ENCODE measurements at places on chromosomes 2 and 18. TPM values are rescaled to one million over a fixed set of nuclear protein-coding genes. Genes with fewer than 3 reads are reported as not detected.
A peak's percentile ranks its signal among the peaks of the same experiment; 100 is the strongest.

- DNase-seq = no peak
Measured at GRCh38 chr2:96768083-96768561, 7.4 kb downstream of the CNNM4 start.

GRCh38 chr2:215728504-215729065, 284.8 kb downstream of the MREG start:
- DNase-seq = no peak

DNA sequence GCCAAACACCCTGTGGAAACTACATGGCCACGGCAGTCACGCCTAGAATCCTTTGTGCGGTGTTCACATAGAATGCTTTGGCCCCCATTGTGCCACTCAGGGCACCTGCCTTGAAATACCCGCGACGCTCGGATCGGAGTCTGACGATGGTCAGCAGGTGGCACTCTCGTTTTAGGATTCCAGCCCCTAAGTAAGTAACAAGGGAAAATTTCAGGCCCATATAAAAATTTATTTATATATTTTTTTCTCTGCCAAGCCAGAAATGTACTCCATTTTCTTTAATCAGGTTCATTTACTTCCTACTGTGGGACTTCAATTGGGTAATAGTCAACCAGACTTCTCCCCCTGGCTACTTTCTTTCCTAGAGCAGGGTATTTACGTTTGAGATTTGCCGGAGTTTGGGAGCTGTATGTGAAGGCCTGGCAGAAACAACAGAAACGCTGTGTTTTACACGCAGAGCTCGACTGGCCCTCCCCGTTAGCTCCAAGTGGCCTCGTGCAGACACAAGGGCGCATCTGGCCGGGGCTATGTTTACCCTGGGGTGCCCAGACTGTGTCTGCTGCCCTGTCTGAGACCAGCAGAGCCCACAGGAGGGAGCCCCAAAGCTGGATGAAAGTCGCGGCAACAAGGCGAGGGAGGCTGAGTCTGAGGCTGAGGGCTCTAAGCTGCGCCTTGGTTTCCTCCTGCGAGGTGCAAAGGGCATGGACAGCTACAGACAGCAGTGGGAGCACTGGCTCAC, 41.6 kb downstream of the LRRC30 start:
- DNase-seq = peak; percentile 67

The IFIH1 gene
- total RNA-seq = 15.2 TPM

The GALNT5 gene
- 0.29 TPM for total RNA-seq

The MRO gene
- 1.9 TPM for total RNA-seq

- DNase-seq = no peak
Measured at GRCh38 chr2:158973116-158973956, 4.9 kb downstream of the TANC1 start.

DNA sequence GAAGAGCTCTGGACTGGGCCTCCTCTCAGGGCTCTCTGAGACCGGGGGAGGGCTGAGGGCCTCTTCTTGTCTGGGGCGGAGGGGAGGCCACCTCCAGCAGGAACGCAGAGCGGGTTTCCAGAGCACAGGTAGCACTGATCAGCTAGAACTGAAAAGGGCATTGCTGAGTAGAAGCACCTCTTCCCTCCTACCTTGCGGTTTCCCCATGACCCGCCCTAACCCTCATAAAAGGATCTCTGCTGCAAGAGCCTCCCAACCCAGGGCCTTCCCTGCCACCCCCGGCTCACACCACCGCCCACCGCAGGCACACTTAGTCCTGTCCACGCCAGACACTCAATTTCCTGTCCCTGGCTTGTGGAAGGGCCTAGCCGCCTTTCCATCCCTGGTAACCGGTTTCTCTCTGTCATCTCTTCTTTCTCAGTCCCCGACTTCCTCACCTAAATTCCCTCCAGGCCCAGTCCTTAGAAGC, 966 bp downstream of the ADCY3 start:
- no peak for DNase-seq

DNA sequence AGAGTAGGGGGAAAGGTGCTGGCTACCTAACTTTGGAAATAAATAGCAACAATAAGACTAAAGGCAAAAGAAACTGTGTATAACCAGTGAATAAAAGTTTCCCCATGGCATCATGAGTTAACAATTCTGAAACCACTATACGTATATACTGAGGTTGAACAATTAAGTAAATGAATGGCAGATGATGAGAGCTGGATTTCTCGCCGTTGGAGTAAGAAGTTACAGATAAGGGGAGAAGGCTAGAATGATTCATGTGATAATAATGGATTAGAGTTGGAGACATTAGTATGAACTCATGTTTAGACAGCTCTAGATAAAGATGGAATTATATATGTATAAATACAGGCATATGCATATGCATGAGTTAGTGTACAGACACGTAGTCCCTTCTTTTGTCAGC, 152.7 kb downstream of the UBR3 start:
- no peak for DNase-seq

GRCh38 chr2:137367361-137367760, 596.9 kb upstream of the HNMT start:
- DNase-seq = no peak

GRCh38 chr2:30272761-30273573, 41.6 kb downstream of the LBH start:
- no peak for DNase-seq

The CCDC68 gene
- total RNA-seq = 16.5 TPM

DNA sequence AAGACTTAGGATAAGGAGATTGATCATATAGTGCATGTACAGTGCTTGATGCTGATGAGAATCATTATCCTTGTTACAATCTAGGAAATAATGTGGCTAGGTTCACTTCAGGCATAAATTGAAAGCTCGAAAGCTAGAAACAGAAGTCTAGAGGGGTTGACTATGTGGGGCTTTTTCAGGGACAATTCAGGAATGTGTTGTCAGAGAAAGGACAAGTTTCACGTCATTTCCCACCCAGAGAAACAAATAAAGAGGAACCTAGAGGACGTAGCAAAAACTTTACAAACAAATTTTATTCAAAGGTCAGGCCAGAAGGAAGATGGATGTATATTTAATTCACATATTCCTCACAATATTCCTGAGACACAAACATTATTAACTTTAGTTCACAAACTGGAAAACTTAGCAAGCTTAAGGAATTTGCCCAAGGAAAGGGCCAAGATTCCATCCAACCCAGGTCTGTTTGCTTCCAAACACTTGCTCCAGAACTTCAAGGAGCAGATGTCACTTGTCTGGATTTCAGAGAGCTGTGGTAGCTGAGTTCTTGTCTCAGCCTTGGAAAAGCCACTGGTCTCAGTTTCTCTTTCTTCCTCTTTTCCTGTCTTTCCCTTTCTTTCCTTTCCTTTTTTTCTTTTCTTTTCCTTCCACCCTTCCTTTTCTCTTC, 7.4 kb downstream of the CYRIA start:
- no peak for DNase-seq

DNA sequence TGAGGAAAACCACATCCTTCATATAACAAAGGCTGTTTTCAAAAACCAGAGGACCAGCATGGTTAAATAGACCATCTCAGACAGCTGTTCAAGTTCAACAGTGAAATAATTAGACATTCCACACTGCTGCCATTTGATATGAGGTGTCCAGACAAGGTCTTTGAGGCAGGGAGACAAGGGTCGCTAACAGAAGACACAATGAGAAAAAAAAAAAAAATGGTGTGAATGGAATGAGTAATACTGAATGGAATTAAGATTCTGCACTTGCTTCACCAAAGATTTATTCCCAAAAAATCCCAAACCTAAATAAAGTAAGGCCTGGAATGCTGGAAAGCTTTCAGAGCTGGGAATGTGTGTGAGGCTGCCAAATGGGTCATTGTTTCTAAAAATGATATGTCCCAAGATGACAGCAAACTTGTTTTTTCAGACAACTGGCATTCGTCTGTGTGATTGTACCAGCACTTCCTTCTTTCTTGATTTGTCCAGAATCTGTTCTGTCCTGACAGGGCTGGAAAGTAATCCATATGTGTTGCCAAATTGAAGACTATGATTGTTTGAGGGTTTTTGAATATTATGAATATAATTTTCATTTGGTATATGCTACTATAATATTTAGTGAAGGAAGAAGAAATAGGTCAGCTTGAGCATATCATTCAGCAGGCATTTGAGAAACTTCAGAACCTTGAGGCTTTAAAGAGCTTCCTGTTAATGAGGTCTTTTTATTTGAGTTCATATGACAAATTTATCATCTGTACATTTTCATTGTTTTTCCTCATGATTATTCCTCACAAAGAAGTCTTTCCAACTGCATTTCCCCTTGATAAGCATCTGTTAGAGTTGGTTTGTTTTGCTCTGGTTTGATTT, 85.2 kb upstream of the ITGA4 start:
- DNase-seq = no peak

DNA sequence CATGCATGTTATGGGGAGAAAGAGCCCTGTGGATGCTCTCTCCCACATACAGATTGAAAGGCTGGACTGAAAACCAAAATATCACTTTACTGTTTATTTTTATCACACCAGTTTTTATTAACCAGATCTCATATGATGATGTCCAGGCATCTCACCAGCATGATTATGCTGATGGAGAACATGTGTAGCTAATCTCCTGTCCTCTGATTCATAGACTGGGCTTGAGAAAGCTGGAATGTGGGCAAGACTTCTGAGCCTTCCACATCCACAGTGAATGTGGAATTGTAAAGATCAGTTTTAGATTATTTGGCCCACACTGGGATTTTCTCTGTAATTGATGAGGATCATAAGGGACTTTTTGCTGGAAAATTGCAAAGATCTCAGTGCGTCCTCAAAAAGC, 137.9 kb downstream of the ICOS start:
- DNase-seq = no peak

The CEBPZ gene
- total RNA-seq = 52.0 TPM

The CD226 gene
- total RNA-seq = 2.4 TPM

DNA sequence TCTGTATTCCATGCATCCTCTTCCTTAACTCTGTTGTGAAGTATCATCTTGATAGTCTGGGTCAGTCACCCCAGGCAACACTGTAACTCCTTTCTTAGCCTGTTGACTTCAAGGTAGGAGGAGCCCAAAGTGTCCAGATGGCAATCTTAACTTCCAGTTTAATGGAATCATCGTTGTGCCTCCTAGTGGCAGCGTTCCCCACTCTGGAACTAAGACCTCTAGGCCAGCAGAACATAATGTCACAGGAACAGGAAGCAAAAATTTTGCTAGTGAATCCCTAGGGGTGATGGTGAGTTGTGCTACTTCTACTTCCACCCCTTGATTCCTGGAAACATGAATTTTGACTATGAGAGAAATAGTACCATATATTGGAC, 11.7 kb downstream of the SGPP2 start:
- DNase-seq = no peak

GRCh38 chr2:70960833-70961647, 17.4 kb upstream of the ANKRD53 start:
- DNase-seq = peak; percentile 39

DNA sequence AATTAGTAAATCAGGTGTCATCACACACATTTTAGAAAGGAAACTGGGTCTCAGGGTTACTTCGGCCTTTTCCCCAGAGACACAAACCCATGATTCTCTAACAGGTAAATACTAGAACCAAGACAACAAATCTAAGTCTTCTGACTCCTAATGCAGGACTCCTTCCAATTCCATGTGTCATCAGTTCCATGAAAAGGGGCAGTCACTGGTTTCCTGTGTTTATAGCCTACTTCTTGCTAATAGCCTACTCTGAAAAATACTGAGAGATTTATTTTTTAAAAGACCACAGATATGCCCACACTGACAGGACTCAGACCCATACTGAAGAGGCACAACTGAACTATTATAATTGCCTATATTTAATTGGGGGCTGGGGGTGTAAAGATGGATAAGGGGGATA, 33.0 kb downstream of the RAB1A start:
- DNase-seq = no peak

GRCh38 chr2:141967503-141967902, 163.3 kb downstream of the LRP1B start:
- no peak for DNase-seq

DNA sequence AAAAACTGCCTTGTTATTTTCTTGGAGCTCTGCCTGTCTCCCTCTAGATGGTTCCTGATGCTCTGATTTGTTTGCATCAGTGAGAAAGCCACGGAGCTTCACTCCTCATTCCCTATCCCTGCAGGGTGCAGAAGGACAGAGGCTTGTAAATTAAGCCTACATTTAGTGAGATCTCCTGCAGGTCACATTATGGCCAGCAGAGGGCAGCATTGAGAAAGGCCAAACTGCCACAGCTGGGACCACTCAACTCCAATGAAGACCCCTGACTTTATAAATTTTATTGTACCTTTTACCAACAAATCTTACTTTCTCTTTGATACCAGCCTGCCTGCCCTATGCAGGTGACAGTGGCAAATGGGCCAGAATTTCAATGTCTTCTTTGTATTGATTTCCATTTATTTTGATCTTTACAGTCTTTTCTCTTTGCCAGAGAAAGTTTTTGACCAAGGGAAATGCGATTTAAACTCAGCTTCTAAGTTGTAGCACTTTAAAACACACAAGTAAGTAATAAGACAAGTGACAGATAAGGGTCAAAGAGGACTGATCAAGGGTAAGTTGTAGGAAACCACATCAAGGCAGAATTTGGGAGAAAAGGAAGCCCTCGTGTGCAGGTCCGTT, 1029.1 kb upstream of the KLHL29 start:
- DNase-seq = peak; percentile 49

DNA sequence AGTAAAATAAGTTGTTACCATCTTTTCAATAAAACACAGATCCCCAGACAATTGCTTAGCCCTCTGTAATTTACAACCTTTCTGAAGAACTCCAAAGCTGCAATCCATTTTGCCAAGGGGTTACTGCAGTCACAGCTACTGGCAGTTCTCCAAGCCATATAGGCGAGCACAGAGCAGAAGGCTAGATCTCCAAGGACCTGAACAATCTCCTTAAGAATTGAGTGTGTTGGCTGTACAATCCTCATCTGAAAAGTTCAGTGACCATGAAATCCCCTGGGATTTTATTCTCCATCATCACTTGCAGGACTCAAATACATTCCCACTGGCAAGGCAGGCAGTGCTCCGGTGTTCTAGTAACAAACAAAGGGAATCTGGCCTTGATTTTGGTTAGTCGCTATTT, 103.9 kb upstream of the LRP1B start:
- DNase-seq = no peak

DNA sequence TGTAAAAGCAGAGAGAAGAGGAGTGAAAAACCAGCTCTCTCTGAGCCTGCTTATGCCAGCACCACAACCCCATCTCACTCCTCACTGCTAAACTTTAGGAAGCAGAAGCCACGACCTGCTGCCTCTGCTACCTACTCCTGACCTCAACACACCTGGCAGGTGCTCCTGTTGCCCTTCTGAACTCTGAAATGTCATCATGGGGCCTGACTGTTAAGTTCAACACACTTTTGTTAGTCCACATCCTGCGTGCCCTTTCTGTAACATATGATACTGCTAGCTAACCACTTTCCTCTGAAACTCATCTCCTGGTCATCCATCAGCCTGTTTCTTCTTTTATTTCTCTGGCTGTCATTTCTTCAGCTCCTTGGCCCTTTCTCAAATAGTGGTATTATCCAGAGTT, 118.1 kb downstream of the EPB41L3 start:
- DNase-seq = no peak

- no peak for DNase-seq
Measured at GRCh38 chr2:25853038-25853638, 25.1 kb downstream of the ASXL2 start.

DNA sequence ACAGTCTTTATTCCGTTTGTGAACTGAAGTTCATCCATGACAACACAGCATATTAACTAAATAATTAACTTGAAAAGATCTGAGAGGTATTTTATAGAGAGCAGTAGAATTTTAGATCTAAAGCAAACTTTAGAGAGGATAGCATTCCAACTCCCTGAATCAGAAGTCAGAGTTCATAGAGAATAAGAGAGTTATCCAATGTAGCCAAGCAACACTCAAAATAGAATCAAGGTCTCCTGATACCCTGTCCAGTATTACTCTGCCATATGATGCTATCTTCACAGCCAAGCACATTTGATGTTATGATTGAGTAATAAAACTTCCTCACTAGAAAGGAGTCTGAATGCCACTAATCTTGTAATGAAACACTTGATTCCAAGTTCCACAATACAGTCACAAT, 55.5 kb downstream of the RIT2 start:
- DNase-seq = no peak
